Activated CD8-positive, alpha-beta T cell treated with anti-CD3 and anti-CD28 coated beads, Interleukin-2, amount 10 ng/mL, durations not matched to agents 7 days and 5 days (primary cell): ENCODE measurements at places on chromosomes 5 and 9.

GRCh38 chr9:22921742-22922141 lies 475.1 kb downstream of the DMRTA1 start:
- H3K27ac ChIP-seq: no peak overlapping the region
- DNase-seq: no peak
- no peak overlapping the region for H3K4me3 ChIP-seq
- H3K27me3 ChIP-seq: no peaks in the 10 kb centered on the region
- no peaks in the 10 kb centered on the region for H3K36me3 ChIP-seq

GRCh38 chr9:135614821-135615665 lies 24.3 kb downstream of the GLT6D1 start:
- no peaks in the 10 kb centered on the region for H3K27me3 ChIP-seq
- no peak overlapping the region for H3K4me3 ChIP-seq
- no peaks in the 10 kb centered on the region for H3K36me3 ChIP-seq
- no peak overlapping the region for H3K27ac ChIP-seq
- H3K4me1 ChIP-seq: no peaks in the 10 kb centered on the region

GRCh38 chr9:76620996-76621395 lies 143.2 kb upstream of the PCA3 start:
- H3K4me1 ChIP-seq: peaks cover 8% of the 10 kb centered on the region
- peaks cover 39% of the 10 kb centered on the region for H3K27me3 ChIP-seq
- no peak for DNase-seq
- no peak overlapping the region for H3K27ac ChIP-seq

- no peaks in the 10 kb centered on the region for H3K36me3 ChIP-seq
- no peak overlapping the region for H3K27ac ChIP-seq
- DNase-seq: no peak
- H3K27me3 ChIP-seq: peaks cover 2% of the 10 kb centered on the region
Observed at GRCh38 chr5:111829701-111830100, 72.7 kb upstream of the NREP start.

DNA sequence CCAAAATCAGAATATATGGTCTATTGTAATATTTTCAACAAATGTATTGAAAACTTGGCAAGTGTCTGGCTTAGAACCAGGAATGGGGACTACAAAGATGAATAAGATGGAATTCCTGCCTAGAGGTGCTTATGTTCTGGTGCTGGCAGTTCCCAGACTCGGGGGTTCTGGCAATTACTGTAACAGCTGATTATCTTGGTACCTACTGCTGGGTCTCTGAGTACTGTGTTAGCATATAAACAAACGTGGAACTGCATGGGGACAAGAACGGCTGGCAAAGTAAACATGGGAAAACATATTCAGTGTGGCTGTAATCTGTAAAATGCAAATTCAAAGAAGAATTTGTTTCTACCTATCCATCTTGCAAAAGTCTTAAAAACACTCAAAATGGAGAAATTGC lies 89.9 kb downstream of the SLC24A2 start:
- DNase-seq: no peak
- no peak overlapping the region for H3K4me3 ChIP-seq
- no peaks in the 10 kb centered on the region for H3K4me1 ChIP-seq
- peaks cover 8% of the 10 kb centered on the region for H3K27me3 ChIP-seq
- no peak overlapping the region for H3K27ac ChIP-seq

DNA sequence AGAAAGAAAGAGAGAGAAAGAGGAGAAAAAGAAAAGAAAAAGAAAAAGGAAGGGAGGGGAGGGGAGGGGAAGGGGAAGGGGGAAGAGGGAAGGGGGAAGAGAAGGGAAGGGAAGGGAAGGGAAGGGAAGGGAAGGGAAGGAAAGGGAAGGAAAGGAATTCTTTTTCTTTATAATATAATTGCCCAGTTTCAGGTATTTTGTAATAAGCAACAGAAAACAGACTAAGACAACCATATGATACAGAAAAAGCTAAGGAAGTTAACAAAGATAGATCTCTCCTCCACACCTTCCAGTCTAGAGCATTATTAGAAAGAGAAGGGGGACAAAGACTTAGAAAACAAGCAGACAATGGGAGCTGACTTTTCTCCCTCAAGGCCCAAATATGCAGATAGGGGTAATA lies 31.0 kb downstream of the MEIKIN start:
- H3K36me3 ChIP-seq: no peaks in the 10 kb centered on the region
- H3K27ac ChIP-seq: no peak overlapping the region
- H3K27me3 ChIP-seq: peaks cover 18% of the 10 kb centered on the region

GRCh38 chr5:133049726-133050048 lies 2.1 kb upstream of the HSPA4 start:
- peaks cover 19% of the 10 kb centered on the region for H3K36me3 ChIP-seq
- no peak for DNase-seq
- H3K4me1 ChIP-seq: peaks cover 37% of the 10 kb centered on the region
- peak overlapping the region; percentile 60 for H3K27ac ChIP-seq

GRCh38 chr5:1065891-1066650 lies 45.8 kb downstream of the SLC12A7 start:
- no peak for DNase-seq
- no peak overlapping the region for H3K4me3 ChIP-seq
- no peaks in the 10 kb centered on the region for H3K4me1 ChIP-seq

GRCh38 chr5:1472964-1473628 lies 27.9 kb upstream of the SLC6A3 start:
- no peaks in the 10 kb centered on the region for H3K27me3 ChIP-seq
- DNase-seq: no peak
- H3K36me3 ChIP-seq: peaks cover 12% of the 10 kb centered on the region
- no peak overlapping the region for H3K27ac ChIP-seq

GRCh38 chr5:30650311-30650710 lies 543.2 kb upstream of the CDH6 start:
- no peaks in the 10 kb centered on the region for H3K4me1 ChIP-seq
- H3K36me3 ChIP-seq: no peaks in the 10 kb centered on the region
- no peak for DNase-seq
- no peak overlapping the region for H3K4me3 ChIP-seq
- no peaks in the 10 kb centered on the region for H3K27me3 ChIP-seq

- no peak for DNase-seq
- H3K27me3 ChIP-seq: no peaks in the 10 kb centered on the region
- H3K4me3 ChIP-seq: no peak overlapping the region
Observed at GRCh38 chr5:5857396-5857795, 434.9 kb downstream of the ICE1 start.

DNA sequence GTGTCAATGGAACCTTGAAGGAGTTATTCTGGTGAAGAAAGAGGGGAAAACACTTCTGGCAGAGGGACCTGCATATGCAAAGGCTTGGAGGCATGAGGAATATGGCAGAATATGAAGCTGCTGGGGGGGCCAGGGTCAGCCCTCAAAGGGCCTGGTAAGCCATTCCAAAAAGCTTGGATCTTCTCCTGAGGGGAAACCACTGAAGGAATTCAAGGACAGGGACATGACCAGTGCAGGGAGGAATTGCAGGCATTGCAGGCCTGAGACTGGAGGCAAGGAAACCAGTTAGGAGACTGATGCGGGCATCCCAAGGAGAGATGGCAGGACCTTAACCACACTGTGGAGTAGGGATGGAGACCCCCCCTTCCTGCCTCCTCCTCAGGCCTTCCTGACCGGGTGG lies 21.4 kb downstream of the ENHO start:
- no peak for DNase-seq
- H3K4me3 ChIP-seq: no peak overlapping the region
- H3K27ac ChIP-seq: no peak overlapping the region
- no peaks in the 10 kb centered on the region for H3K36me3 ChIP-seq
- H3K4me1 ChIP-seq: no peaks in the 10 kb centered on the region
- H3K27me3 ChIP-seq: peaks cover 9% of the 10 kb centered on the region

DNA sequence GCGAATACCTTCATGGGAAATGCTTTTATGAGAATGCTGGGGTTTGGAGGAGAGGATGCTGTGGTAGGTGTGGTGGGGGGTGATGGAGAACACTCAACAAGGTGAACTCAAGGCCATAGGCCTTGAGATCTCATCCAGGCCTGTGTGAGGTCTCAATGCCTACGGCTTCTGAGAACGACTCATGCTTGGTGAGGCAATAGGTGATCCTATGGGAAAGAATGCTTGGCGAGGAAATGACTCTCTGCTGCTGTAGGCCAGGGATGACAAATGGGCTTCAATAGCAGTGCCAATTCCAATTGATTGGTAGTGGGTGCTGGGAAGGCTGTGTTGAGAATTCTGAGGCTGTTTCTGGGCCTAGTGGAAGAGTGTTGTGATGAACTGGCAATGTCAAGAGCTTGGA lies 280.2 kb upstream of the CLINT1 start:
- no peak overlapping the region for H3K27ac ChIP-seq
- no peak for DNase-seq
- no peaks in the 10 kb centered on the region for H3K36me3 ChIP-seq
- no peak overlapping the region for H3K4me3 ChIP-seq

DNA sequence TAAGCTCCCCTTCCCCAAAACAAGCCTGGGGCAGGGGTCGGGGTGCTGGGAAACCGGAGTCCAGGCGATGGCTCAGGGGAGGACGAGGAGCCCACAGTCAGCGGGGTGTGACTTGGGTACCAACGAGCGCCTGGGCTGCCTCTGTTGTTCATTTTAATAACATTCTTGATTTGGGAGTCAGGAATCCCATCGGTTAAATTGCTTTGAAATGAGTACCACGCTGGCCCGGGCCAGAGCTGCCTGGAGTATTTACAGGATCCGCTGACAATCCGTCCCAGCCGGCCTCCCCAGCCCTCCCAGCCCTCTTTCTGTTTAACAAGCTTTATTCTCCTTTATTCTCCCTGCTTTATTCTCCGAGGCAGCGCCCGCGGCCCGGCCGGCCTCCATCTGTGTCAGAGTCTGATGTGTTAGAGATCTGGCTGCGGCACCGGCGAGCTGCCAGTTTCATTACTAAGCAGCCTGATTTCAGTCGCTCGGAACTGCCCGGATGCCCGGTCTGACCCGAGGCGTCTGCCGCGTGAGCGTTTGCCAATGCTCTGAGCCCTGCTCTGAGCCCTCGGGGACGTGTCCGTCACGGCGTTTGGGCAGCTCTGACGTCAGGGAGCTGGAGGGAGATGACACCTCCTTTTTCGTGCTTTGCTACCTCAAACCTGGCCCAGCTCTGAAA lies 16.5 kb upstream of the QRFP start:
- H3K4me1 ChIP-seq: no peaks in the 10 kb centered on the region
- H3K36me3 ChIP-seq: no peaks in the 10 kb centered on the region
- no peak overlapping the region for H3K27ac ChIP-seq

DNA sequence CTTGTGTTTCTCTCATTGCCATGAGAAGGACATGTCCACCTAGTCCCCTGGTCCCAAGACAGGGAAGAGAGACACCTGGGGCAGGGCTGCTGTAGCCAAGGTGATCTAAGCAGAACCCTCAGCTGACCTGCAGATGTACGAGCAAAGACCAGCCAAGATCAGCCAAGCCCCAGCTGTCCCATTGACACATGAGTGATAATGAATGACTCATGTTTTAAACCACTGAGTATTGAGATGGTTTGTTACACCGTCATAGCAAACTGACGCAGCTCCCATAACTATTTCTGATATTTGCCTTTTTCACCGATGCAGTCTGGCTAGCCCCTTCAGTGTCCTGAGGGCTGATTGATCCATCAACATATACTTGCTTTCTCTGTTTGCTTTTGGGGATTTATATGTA lies 6.7 kb downstream of the OR1K1 start:
- peaks cover 7% of the 10 kb centered on the region for H3K36me3 ChIP-seq
- H3K4me1 ChIP-seq: peaks cover 30% of the 10 kb centered on the region
- no peak overlapping the region for H3K4me3 ChIP-seq

DNA sequence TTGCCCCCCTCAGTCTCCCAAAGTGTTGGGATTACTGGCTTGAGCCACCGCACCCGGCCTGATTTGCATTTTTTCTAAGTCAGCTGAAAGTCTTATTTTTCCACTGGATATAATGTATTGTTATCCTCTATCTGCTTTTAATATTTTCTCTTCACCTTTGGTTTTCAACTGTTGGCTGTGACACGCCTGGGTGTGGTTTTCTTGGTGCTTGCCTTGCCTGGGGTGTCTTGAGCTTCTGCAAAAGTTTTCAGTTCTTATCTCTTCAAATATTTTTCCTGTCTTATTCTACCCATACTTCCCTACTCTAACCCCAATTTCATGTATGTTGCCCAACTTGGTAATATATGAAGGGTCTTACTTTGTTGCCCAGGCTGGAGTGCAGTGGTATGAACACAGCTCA lies 4.3 kb upstream of the MXD3 start:
- no peak for DNase-seq
- H3K27me3 ChIP-seq: no peaks in the 10 kb centered on the region
- H3K4me3 ChIP-seq: no peak overlapping the region
- H3K4me1 ChIP-seq: peaks cover 47% of the 10 kb centered on the region

GRCh38 chr5:36374266-36374862 lies 72.7 kb upstream of the RANBP3L start:
- DNase-seq: no peak
- no peaks in the 10 kb centered on the region for H3K4me1 ChIP-seq
- no peaks in the 10 kb centered on the region for H3K27me3 ChIP-seq
- no peak overlapping the region for H3K4me3 ChIP-seq

DNA sequence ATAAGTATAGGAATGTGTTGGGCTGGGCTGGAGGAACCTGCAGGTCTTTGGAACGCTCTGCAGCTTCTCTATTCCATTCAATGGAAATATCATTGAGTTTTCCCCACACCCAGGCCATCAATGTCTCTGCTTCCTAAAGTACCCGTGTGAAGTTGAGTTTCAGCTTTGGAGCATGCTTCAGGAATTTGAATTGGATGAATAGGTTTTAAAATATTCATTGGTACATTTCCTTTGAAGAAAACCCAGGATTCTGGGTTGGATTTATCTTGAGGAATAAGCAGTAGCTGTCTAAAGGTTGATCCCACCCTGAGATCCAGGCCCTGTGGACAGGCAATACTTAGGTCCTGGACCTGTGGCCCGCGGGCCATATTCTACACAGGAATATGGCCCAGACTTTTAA lies 37.3 kb downstream of the INSYN2B start:
- H3K4me3 ChIP-seq: no peak overlapping the region
- no peaks in the 10 kb centered on the region for H3K27me3 ChIP-seq
- H3K27ac ChIP-seq: no peak overlapping the region

DNA sequence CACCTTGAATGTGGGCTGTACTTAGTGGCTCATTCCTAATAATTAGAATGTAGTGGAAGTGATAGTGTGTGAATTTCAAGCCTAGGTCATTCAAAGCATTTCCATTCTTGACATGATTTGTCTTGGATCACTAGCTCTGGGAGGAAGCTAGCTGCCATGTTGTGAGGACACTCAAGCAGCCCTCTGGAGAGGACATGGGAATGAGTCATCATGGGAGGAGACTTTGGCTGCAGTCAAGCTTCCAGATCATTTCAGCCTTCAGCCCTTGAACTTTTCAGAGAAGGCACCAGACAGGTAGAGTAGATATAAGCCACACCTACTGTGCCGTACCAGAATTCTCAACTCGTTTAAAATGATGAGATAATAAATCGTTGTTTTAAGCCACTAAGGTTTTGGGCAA lies 506.9 kb downstream of the ZNF608 start:
- no peak overlapping the region for H3K27ac ChIP-seq
- no peak for DNase-seq
- H3K4me3 ChIP-seq: no peak overlapping the region
- H3K36me3 ChIP-seq: no peaks in the 10 kb centered on the region

GRCh38 chr9:91360551-91361290 lies 997 bp downstream of the AUH start:
- peaks cover 28% of the 10 kb centered on the region for H3K36me3 ChIP-seq
- DNase-seq: no peak
- peaks cover 49% of the 10 kb centered on the region for H3K4me1 ChIP-seq
- peak overlapping the region; percentile 97 for H3K4me3 ChIP-seq
